ENCODE measurements at places on chromosomes 3 and 15.

DNA sequence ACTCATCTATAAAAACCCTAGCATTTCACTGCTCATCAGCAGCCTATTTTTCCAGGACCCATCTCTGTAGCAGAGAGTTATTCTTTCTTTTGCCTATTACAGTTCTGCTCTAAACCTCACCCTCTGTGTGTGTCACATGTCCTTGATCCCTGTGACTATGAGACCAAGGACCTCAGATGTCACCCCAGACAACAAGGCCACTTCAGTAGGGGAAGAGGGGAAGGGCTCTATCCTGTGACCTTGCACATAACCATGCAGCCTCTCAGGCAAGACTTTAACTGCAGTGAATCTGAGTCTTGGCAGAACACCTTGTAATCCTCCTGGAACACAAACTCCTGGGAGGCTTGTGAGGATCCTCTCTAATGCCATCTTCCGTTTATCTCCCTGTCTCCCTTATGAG lies 4.4 kb upstream of the ZNF589 start:
- DNase-seq = no peak

GRCh38 chr3:128412180-128413002 lies 54.3 kb downstream of the DNAJB8 start:
- DNase-seq = no peak

DNA sequence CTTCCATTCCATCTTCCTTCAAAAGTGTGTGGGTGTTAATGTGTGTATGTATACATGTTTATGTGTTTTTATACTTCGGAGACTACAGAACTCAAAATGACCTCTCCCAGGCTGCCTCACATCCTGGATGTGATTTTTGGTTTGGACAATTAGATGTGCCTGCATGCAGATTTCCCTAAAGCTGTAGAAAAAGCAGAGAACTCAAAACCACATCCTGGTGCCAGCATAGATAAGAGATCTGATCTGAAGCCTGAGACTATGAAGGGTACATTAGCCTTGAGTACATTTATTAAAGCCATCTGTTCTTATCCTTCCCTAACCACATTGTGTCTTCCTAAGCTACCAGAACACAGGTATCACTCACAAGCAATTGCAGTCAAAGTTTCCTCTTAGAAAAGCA lies 319.4 kb upstream of the RASGRP1 start:
- no peak for DNase-seq

DNA sequence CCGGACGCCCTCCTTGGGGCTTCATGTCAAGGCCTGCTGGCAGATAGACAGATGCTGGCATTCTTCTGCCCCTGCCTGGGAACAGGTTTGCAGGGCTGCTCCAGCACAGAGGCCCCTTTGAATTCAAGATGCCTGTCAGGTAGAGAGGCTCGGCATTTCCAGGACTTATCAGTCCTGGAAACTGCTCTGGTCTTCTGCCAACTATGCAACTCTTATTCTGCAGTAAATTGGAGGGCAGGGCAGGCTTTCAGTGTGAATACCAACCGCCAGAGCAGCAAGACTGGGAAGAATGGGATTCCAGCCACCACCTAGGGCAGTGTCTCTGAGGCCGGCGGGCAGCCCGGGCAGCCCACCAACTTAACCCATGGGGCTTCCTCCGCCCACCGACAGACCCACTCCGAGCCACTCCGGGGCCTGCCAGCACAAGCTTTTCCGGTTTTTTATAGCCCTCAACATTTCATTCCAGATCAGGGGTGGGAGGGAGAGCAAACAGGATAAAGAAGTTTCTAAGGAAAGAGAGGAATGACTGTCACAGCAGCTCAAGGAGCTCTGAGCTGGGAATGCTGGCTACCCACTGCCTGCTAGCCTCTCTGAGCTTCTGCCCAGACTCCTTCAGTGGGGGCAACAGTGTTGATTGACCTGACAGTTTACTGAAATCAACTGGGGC lies 140.9 kb downstream of the NTRK3 start:
- DNase-seq = no peak

GRCh38 chr3:180747805-180748361 lies 68.6 kb upstream of the CCDC39 start:
- DNase-seq = no peak

DNA sequence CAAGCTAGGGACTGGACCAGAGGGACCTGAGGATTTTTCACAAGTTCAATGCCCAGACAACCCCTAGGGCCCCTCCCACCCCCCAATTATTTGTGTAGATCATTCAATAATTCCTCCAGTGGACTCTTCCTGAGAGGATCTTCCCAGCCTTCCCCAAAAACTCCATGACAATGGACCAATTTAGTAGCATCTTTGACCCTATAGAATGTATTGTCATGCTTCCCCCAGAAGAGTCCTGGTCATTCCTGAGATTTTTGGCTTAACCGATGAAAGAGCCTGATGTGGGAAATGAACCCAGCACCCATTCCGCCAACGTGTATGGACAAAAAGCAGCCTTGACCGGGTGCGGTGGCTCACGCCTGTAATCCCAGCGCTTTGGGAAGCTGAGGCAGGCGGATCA lies 119.2 kb upstream of the RNF7 start:
- no peak for DNase-seq

Data from stimulated activated CD4-positive, alpha-beta T cell treated with anti-CD3 and anti-CD28 coated beads, Interleukin-1b, Interleukin-23, amount 100 ng/mL, for 4 hours (primary cell).